ENCODE measurements at places on chromosomes 7 and 10.

DNA sequence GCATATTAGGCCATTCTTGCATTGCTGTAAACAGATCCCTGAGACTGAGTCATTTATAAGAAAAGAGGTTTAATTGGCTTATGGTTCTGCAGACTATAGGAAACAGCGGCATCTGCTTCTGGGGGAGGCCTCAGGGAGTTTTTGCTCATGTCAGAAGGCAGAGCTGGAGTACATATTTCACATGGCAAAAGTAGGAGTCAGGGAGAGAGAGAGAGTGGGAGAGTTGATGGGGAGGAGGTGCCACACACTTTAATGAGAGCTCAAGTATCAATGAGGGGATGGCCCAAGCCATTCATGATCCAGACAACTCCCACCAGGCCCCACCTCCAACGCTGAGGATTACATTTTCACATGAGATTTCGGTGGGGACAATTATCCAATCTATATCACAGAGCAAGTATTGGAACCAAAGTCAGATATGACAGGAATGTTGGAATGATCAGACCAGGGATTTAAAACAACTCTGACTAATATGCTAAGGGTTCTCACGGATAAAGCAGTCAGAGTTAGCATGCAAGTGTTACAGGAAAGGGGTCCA, 795.3 kb upstream of the CELF2 start:
- no peak for DNase-seq

- DNase-seq, result no peak
Measured at GRCh38 chr7:32476816-32477648, 13.1 kb downstream of the LSM5 start.

DNA sequence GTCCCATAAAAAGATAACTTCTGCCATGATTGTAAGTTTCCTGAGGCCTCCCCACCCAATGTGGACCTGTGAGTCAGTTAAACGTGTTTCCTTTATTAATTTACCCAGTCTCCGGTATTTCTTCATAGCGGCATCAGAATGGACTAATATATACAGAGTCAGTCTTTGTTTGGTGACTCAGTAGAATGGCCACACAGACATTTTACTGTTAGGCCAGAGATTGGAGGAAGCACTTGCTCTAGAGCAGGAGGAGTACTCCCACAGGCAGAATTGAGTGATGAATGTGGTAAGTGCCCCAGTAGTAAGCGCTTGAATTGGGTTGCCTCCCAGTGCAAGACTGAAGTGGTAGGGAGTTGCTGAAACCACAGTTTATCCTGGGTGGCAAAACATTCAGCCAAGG, 149.5 kb upstream of the SMIM30 start:
- no peak for DNase-seq

- DNase-seq, result no peak
Measured at GRCh38 chr7:115635376-115635775, 395.2 kb downstream of the TFEC start.

GRCh38 chr10:98260350-98260749, 7.6 kb downstream of the LOXL4 start:
- no peak for DNase-seq

GRCh38 chr7:38629651-38630510, 1.3 kb downstream of the AMPH start:
- DNase-seq, result no peak

DNA sequence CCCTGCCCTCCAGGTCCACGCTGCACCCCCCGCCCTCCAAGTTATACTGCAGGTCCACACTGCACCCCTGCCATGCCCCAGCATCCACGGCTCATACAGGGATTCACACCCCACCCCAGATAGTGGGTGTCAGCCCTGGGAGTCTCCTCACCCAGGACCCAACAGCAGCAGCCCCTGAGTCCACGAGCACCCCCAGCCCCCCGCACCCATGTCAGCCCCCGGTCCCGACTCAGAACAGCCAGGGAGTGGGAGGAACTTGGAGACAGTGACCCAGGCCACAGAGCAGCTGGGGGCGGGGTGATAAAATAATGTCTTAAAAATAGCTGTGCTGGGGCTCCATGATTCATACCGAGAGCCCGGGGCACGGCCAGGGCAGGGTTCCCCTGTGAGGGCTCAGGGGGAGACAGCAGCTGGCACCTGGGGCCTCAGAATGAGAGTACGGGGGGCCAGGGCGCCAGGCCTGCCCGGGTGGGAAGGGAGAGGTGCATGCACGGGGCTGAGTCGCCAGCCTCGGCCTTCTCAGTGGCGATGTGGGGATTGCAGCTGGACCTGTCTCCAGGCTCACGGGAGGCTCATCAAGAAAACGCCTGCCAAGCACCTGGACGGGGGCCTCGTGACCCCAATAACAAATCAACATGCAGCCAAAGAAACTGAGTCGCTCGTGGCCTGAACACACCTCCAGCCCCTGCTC, 29.8 kb downstream of the ADAP1 start:
- DNase-seq, result no peak

- no peak for DNase-seq
Measured at GRCh38 chr10:108545921-108546320, 1377.4 kb downstream of the XPNPEP1 start.

GRCh38 chr7:105650382-105650970, 69.2 kb upstream of the EFCAB10 start:
- DNase-seq, result no peak

- peak; percentile 15 for DNase-seq
Measured at GRCh38 chr10:98664329-98665042, 217.8 kb upstream of the HPS1 start.

DNA sequence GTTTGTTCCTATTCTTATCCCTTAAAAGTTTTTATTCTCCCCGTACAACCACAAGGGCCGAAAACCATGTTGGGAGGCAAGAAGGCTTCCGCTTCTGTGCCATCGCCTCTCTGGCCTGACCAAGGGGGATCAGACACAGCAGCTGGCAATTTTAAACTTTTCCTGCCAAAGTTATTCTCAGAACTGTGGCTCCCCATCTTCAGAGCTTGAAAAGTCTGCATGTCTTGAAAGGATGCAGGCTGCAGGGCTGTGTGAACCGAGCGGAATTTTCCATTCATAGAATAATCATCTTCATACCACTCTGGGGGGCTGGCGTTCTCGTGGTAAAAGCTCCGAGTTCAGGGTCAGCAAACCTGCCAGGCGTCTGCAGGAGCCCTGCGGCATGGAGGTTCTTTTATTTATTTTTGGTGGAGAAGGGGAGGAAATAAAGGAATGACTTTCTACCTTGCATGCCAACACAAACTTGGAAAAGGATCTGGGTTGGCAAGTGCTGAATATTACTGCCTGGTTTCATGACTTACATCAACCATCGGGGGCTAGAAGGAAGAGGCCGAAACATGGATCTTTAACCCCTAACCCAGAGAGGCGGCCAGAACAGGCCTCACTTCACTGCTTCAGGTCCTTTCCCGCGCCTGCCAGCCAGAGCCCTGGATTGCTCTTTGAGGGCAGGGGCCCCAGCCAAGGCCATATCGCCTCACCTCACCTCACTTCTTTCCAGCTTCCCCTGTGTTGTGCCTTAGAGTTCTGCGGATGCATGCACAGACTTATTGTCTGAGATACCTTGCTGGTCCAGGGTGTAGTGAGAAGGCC, 3.0 kb upstream of the NANOS1 start:
- DNase-seq, result no peak

DNA sequence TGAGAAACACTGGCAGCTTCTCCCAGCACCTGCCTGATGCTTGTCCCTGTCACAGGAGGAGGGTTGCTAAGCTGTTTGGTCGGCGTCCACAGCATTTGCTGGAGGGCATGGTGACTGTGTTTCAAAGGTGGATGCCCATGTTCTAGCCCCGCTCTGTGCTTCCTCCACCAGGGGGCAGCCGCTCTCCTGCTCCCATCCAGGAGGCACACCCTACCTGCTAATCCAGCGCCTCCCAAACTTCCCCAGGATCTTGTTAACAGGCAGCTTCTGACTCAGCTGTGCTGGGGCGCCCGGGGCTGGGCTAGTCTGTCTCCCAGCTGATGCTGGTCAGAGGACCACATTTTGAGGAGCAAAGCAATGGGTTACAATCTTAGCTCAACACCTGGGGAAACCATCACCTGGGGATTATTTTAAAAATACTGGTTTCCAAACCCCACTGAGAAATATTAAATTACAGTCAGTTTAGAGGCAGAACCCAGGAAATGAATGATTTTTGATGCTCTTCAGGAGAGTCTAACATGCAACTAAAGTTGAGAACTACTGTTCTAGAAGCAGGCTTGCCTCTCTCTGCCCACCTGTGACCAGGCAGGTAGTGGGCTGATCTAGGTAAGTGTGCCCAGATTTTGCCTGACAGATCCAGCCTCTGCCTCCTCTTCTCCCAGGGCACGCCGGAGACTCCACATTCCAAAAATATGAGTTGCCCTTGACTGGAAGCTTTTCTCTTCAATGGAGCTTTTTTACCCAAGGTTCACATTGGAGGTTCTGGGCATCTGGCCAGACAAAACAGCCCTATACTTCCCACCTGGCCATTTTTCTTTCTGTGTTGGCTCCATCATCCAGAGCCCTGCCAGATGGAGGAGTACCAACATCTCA, 92.7 kb upstream of the GPR26 start:
- DNase-seq, result peak; percentile 42

DNA sequence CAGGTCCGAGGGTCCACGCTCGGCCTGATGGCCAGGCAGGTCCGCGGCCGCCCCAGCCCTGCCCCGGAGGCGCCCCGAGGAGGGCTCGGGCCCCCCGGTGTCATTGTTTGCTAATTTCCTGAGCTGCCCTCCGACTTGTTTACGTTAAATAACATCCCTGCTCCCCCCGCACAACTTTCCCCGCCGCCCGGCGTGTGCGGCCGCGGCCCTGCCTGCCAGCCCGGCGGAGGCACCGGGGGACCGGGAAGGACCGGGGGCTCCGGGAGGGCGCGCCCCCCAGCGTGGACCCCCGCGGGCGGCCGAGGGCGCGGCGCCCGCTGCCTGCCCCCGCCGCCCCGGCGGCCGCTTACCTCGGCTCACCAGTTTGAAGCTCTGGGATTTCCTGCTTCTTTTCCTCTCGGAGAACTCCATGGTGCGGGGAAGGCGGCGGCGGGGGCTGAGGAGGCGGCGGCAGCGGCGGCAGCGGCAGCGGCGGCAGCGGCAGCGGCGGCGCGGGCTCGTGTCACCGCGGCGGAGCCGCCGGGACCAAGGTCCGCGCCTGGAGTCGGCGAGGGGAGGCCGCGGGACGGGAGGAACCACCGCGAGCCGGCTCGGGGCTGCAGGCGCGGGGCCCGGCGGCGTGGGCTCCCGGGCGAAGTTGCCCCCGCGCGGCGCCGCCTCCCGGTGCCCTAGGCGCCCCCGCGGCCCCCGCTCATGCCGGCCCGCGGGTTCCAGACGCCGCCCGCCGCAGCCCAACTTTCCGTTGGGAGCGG, 515 bp downstream of the BEND7 start:
- DNase-seq, result no peak

- DNase-seq, result no peak
Measured at GRCh38 chr10:6071181-6072175, 9.3 kb upstream of the IL2RA start.

DNA sequence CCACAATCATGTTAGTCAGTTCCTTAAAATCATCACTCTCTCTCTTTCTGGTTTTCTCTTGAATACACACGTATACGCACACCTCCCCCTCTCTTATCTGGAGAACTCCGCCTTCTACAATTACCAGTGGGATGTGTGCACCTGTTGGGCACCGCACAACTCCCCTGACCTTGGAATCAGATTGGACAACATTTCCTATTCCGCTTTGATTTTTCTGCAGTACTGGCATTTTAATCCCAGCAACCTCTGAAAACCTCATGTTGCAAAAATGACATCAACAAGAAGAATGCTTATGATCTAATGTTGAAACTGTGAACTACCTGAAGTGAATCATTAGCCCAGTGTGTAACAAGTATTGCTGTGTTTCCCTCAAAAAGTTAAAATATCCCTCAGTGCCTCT, 109.6 kb downstream of the KIAA1217 start:
- DNase-seq, result no peak

- no peak for DNase-seq
Measured at GRCh38 chr7:80147543-80148391, 13.1 kb downstream of the GNAI1 start.

- DNase-seq, result no peak
Measured at GRCh38 chr10:69328380-69328735, 50.1 kb downstream of the HK1 start.

DNA sequence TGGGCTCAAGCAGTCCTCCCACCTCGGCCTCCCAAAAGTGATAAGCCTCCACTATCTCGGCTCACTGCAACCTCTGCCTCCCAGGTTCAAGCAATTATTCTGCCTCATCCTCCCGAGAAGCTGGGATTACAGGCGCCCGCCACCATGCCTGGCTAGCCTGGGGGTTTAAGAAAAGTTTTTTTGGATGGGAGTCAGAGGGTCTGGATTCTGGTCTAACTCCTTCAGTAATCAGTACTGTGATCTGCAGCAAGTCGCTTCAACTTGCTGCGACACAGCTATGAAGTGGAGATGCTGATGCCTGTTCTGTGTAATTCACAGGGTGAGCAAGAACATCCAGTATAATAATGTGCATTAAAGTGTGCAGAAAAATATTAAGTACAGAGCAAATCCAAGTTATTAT, 88.4 kb upstream of the AGBL3 start:
- DNase-seq, result no peak

All from Panc1 (cell line).